ENCODE measurements at places on chromosomes 7 and 10. TPM values are rescaled to one million over a fixed set of nuclear protein-coding genes. Genes with fewer than 3 reads are reported as not detected.

GRCh38 chr7:46032353-46032752 lies 111.3 kb upstream of the IGFBP3 start:
- DNase-seq, result no peak

DNA sequence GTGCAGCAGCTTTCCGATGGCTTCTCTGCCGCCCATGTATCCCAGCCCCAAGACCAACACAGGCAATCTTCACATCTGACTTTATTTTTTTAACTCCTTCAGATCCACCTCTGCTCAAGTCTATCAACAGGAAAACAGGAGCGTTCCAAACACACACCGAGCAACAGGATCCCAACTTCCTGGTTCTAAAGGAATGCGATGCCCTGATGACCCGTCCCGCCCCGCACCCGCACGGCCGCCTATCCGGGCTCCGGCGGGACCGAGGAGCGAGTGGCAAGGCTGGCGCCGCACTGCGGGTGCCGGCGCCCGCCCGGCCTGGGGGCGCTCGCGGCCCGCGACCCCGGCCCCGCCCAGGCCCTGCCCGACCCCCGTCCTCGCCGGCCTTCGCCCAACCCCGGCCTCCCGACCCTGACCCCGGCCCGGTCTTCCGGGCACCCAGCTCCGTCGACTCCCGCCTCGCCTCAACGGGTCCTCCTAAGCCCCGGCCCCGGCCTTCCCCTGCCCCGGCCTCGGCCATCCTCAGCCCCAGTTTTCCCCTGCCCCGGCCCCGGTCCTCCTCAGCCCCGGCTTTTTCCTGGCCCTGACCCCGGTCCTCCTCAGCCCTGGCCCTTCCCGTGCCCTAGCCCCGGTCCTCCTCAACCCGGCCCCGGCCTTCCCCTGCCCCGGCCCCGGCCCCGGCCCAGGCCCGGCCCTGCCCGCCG lies 730 bp downstream of the LARP4B start:
- no peak for DNase-seq

GRCh38 chr7:153188630-153189029 lies 429.1 kb downstream of the ACTR3B start:
- DNase-seq, result no peak

- no peak for DNase-seq
Measured at GRCh38 chr7:128881458-128882125, 18.9 kb downstream of the ATP6V1F start.

DNA sequence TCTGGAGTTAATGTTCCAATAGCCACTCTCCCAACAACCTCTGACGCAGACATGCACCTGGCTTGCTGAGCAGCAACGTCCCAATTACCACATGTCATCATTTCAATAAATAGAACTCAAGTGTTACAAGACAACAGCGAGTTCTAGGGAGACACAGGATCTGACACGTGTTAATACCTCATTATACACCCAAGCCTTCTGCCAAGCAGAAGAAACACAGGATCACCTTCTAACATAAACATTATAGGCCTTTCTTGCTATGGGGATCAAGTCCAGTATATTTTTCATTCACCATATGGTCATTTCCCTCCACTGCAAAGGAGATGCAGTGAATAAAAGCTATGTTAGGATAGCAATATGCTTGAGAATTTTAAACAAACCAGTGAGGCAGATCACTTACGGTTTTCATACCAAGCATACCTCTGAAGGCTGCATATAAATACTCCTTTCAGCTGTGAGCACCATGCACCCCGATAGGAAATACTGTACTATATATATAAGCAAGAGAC lies 74.2 kb downstream of the JAZF1 start:
- DNase-seq, result peak; percentile 81

DNA sequence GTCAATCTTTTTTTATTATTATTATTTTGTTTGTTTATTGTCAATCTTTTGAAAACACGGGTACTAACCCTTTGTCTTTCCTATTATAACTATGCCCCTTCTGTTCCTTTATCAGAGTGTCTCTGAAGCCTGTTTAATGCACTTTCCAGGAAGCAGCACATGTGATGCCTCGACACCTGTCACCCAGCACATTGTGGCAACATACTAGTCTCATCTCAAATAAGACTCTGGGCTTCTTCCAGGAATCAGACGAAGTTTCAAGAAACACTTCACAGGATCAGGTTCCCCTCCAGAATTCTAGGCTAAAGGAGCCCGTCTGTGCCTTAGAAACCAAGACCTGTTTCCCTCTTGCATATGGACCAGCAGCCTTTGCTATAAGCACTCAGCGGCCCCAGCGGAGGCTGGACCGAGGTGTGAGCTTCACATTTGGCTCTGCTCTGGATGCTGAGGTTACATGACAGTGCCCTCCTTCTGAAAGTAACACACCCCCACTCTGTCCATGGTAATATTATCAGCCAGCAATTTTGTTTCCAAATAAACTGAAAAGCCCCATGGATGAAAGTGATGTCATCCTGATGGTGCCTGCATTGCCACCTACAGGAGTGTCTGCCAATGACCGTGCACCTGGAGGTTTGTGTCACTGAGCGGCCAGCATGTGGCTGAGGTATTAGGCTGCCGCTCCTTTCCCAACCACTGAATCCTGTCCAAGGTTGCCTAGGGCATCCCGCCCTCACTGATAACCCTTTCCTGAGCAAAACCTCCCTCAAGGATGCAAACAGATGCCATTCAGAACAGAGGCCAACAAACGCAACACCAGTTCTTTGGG lies 38.1 kb downstream of the MKI67 start:
- DNase-seq, result no peak

DNA sequence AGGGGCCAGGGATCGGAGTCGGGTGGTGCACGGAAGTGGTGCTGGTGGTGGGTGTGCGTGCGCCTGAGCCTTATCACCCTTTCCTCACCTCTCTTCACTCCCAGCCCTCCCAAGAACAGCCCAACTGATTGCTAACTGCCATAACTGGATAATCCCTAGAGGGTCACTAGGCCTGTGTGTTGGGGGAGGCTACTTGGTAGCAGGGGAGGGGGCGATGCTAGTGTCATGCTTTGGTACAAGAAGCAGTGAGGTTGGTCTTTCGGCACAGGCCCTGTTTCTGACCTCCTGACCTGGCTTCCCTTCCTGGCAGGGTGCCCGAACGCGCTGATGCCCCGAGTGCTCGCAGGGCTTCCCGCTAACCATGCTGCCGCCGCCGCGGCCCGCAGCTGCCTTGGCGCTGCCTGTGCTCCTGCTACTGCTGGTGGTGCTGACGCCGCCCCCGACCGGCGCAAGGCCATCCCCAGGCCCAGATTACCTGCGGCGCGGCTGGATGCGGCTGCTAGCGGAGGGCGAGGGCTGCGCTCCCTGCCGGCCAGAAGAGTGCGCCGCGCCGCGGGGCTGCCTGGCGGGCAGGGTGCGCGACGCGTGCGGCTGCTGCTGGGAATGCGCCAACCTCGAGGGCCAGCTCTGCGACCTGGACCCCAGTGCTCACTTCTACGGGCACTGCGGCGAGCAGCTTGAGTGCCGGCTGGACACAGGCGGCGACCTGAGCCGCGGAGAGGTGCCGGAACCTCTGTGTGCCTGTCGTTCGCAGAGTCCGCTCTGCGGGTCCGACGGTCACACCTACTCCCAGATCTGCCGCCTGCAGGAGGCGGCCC lies 652 bp downstream of the KAZALD1 start:
- DNase-seq, result no peak

DNA sequence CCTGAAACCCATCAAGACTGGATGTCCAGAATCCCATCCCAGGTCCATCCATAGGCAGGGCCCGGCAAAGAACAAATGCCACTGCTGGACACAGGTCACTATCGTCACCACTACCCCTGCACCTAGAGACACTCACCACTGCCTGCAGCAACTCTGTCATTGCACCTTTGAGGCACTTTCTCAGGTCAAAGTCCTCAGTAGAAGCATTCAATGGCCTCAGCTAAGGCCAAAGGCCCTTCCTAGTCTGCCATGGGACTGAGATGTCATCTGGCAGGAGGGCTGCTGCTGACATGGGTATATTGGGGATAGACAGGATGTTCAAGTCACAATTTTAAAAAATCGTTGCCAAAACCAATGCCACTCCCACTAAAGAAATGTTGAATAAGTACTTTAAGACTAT lies 58.7 kb downstream of the GPAM start:
- no peak for DNase-seq

DNA sequence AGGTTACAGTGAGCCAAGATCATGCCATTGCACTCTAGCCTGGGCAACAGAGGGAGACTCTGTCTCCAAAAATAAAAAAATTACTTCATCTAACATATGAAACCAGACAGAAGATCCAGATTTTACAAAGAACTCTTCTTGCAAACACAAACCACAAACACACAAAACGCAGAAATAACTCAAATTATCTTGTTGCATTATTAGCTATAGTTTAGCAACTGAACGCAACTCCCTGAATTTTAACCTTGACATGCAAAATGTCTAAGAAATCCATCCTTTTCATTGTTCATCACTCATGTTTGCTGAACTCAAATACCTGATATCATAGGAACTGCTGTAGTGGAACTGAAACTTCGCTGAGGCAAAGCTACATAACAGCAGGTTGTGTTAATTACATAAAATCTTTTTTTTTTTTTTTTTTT lies 64.1 kb downstream of the MICU1 start:
- DNase-seq, result no peak

DNA sequence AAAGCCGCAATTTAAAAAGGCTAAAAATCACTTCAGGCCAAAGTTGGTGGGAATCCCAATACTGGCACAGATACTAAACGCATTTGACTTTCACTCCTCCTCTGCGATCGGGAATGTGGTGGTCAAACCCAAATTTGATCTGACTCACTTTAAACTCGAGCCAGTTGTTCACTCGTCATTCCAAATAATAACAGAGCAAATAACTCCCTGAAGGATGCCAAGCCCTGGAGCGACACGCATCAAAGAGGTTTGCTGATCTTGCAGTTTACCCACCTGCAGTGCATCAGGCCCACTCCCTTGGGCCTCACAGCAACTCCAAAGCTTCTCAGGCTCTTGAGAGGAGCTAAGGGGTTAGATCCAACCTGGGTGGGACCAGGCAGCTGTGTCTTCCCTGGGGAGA lies 12.2 kb downstream of the PTN start:
- DNase-seq, result no peak

GRCh38 chr10:59880971-59881510 lies 25.3 kb downstream of the CCDC6 start:
- DNase-seq, result no peak

DNA sequence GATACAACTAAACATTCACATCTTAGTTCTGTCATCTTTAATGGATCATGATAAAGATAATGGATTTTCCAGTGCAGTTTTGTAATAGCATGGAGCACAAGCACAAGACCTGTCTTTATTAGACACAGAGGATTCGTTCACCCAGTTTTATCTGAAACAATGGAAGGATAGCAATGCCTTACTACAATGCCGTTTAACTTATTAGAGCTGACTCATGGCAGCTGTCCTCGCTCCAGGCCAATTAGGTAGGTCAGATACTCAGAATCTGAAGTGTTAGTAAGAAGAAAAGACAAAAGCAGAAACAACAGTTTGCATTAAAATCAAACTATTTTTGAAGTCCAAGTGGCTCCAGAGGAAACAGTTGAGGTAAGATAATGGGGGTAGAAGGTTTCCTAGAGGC lies 12.8 kb downstream of the OR13A1 start:
- DNase-seq, result no peak

DNA sequence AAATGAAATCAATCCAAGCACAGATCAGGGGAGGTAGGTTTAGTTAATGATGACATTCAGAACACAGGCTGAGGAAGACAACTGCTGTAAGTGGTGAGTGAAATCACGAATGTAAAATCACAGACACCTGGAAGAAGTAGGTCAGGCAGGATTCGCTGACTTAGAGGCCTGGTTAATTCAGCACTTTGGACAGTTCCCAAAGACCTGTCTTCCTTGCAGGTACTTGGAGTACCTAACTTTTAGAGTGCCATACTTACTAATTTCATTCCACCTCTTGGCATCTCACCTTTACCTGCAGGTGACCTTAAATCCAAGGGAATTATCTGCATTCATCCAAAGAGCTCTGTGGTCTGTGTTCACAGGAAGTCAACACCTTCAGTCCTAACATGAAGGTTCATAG lies 822.3 kb downstream of the PHTF2 start:
- DNase-seq, result no peak

DNA sequence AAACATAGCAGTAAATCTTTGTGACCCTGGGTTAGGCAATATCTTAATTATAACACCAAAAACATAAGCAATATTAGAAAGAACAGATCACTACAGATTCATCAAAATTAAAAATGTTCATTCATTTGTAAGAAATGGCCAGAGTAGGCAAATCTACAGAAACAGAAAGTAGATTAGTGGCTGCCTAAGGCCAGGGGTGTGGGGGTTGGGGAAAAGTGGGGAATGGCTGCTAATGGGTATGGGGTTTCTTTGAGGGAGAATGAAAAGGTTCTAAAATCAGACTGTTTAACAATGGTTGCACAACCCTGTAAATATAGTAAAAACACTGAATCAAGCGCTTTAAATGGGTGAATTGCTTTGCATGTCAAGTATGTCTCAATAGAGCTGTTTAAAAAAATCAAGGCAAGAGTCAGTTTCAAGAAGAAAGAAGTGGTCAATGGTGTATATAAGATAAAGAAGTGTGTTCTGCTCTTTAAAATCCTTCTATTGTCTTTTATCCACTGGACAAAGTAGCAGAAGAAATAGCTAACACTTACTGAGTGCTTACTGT lies 42.6 kb downstream of the CDK6 start:
- DNase-seq, result no peak

GRCh38 chr10:22931948-22932347 lies 4.1 kb downstream of the ARMC3 start:
- no peak for DNase-seq

AKR1B15 gene
- total RNA-seq, result not detected

PDZD7 gene
- total RNA-seq, result under 0.01 TPM

SHTN1 gene
- total RNA-seq, result 8.6 TPM

HMX3 gene
- total RNA-seq, result not detected

TAC1 gene
- 2.3 TPM for total RNA-seq

GPR26 gene
- not detected for total RNA-seq

SPDYE9 gene
- total RNA-seq, result not detected

ZC3HAV1L gene
- total RNA-seq, result 7.0 TPM

ASB13 gene
- 16.3 TPM for total RNA-seq

Measured in esophagus muscularis mucosa (tissue), 4 donors.